Left forelimb (tissue), 1 donor: ENCODE measurements at places on chromosomes 4 and X.

DNA sequence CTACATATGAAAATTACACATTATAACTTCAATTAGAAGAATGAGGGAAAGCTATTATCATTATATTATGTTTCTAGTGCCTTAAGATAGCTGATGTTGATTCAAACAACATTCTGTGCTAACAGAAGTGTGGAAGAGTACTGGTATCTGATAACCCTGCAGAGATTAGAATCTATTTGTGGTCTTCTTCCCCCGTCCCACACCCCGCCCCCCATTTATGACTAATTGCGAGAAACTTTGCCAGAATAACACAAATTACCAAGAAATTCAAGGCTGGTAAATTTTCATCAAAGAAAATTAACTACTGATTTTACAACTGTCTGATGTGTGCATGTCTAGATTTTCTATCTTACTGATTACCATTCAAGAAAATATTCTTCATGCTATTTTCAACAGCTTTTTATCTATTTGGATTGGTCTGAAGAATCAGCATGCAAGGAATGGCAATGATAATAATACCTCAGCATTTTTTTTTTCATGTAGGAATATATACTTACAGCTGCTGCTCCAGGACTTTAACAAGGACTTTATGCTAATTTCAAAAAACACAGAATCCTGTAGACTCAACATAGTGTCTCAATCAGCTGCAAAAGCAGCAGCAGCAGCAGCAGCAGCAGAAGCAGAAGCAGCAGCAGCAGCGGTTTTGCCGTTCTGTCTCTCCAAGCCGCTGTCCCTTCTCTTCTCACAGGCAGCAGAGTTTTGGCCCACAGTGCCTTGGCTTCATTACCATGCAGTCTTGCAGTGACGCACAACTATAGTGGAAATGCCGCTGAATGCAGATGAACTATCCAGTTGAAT is 126.7 kb downstream of the FRYL start:
- no peak for DNase-seq

DNA sequence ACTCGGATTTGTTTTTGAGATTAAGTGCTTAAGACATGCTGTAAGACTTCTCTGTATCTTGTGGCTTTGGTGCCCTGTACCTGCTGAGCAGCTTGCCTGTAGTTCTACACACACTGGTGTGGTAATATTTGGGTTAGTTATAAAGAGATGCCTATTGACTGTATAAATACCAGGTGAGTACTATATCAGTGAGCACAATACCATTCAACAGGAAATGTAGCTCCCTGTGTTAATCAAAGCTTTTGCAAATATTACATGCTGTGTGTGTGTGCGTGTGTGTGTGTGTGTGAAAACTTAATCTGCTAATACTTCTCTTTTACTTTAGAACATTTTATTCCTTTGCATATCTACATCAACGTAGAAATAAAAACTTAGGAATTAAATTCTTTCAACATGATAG is 30.1 kb downstream of the MYOZ2 start:
- DNase-seq: no peak

DNA sequence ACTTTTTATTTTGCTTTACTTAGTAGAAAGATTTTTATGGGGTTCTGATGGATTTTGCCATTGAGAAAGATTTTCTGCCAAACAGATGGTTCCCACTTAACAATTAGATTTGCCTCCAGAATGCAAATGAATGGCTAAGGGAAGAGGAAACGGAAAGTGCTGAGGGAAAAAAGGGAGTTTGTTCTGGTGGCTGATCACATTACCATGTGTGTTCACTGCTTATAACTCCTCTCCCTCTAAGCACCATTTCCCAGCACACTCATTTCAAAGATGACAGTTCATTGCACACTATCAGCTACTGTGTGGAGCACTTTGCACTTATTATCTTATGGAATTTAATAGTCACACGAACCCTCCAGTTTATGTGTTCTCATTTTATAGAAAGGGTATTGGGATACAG is 68.0 kb upstream of the GRID2 start:
- no peak for DNase-seq

GRCh38 chrX:107454302-107454701 is 4.8 kb downstream of the FRMPD3 start:
- no peak for DNase-seq

- no peak for DNase-seq
Measured at GRCh38 chrX:38857736-38858523, 56.7 kb downstream of the MID1IP1 start.

DNA sequence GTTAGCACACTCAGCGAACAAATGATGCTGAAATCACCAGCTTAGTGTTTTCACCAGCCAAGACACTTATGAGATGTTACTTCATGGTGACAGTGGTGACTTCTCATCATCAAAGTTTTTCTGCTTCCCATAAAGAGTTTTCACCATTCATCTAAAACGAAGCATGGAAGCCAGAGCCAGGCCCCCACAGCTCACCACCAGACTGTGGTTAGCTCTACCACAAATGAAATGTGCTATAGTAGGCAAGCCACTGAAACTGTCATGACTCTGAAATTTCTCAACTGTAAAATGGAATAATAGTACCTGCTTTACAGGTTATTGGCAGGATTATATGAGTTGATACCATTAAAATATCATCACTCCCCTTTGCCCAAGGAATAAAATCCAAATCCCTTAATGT is 56.4 kb upstream of the HHIP start:
- no peak for DNase-seq

DNA sequence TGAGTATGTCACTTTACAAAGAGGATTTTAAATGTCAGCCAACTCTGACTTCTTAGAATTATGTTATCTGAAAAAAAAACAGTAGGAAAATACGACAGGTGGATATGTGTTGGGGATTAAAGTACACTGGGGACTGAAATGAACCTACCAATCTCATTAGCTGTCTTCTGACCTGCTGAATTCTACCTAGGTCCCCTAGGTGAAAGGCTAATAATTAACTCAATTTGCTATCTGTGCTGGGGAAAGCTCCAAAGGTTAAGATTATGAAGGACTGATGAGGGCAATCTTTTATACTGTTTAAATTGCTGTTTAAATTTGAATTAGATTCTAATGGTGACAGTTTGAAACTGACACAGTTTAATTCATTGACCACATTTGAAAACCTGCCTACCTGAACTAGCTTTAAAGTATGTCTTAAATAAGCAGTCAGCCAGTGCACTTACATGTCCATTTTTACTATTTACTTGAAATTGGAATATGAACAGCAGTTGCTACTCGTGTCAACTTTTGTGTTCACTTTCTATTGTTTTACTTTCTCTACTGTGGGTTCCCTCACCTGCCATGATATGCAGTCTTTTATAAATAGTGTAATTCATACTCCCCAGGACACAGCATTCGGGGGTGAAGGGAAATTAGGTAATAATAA is 977.3 kb downstream of the C4orf33 start:
- no peak for DNase-seq

- no peak for DNase-seq
Measured at GRCh38 chrX:105101378-105101777, 119.1 kb downstream of the TEX13A start.

- no peak for DNase-seq
Measured at GRCh38 chr4:90234916-90235547, 107.8 kb downstream of the CCSER1 start.

- no peak for DNase-seq
Measured at GRCh38 chr4:4606321-4606720, 64.5 kb upstream of the STX18 start.

- DNase-seq: no peak
Measured at GRCh38 chrX:26586570-26586969, 370.6 kb downstream of the MAGEB5 start.

DNA sequence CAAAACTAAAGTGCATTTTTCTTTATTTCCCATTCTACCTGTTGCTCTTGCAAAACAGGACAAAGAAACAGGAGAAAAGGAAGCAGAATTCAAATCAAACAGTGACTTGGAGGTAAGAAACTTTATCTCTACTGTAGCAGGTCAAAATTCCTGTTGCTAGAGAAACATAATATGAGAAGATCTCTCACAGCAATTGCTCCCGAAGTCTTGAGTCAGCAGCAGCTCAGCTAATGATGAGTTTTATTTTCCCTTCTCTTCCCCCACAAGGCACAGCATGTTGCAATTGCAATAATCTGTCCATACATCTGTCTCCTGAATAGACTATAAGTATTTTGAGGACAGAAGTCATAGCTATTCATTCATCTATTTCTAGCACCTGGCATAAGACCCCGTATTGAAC is 112.7 kb downstream of the CLNK start:
- no peak for DNase-seq

DNA sequence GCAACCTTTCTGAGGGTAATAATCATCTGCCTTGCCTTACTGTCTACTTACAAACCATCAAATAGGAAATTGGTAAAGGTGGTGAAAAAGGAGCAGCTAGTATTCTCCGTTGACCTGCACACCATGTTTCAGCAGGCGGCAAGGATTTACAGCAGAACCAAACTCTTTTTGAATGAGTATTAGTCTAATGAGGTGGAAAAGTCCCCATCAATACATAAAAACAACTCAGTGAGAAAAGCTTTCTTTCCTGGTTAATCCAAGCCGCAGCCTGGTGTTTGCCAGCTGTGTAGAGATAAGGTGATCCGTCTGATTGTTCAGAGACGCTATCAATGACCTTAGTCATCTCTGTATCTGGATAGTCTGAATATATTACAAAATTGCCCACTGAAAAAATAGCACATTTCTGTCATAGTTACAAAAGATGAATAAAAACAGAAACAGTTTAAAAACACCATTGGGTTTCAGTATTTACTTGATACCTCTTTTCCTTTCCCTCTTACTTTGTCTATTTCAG is 110.4 kb upstream of the TBC1D9 start:
- no peak for DNase-seq

DNA sequence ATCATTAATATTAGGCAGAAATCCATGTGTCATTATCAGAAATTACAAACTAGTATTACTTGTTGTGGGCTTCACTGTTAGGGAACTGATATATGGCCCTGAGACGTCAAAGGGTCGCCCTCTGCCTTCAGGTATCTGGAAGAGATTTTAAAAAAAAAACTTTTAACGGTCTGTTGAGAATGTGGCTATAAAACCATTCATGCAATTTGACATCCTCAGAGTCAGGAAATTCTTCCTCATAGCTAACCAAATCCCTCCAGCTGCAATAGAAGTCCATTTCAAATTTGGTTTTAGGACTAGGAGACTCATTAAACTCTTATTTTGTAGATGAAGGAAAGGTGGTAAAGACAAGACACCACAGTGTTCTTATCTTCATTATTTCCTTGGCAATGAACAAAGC is 194.2 kb upstream of the NOCT start:
- no peak for DNase-seq

DNA sequence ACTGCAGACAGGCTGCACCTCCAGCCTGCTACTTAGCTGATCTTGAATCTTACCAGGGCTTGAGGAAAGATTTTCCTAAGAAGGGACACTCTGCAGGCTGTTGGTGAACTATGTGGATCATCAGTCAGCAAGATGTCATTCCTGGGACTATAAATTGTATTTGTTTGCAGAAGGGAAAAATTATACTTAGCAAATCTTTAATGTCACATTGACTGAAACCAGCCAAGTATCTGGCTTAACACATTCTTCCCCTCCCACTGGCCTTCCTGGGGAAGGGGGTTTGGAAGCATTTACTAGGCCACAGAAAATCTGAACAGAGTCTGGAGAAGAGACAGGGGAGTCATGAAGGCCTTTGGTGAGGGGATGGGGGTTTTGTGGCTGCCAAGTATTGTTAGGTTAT is 156.7 kb upstream of the EOLA2 start:
- DNase-seq: no peak

GRCh38 chrX:21487832-21488231 is 113.6 kb downstream of the CNKSR2 start:
- DNase-seq: no peak

- no peak for DNase-seq
Measured at GRCh38 chrX:10615931-10616774, 4.2 kb downstream of the MID1 start.

GRCh38 chr4:3037957-3038461 is 36.3 kb downstream of the HTT-AS start:
- no peak for DNase-seq

GRCh38 chr4:123770884-123771283 is 374.3 kb downstream of the SPRY1 start:
- no peak for DNase-seq

DNA sequence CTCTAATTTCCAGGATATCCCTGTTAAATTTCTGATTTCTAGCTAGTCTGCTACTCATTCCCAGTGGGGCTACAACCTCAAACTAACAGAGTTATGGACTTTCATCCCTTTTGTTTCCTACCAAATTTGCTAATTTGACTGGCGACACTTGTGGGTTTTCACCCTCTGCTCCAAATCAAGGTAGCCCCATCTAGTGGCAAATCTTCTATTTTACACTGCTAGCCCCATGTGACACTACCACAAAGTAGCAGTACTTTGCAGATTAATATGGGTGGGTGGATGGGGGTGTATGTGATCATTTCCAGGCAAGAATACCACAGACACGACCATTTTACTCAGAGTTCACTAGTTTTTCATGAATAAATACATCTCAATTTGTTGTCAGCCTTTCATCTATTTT is 150.3 kb downstream of the MSL3 start:
- no peak for DNase-seq

- no peak for DNase-seq
Measured at GRCh38 chrX:121949041-121949760, 901.8 kb downstream of the GLUD2 start.

DNA sequence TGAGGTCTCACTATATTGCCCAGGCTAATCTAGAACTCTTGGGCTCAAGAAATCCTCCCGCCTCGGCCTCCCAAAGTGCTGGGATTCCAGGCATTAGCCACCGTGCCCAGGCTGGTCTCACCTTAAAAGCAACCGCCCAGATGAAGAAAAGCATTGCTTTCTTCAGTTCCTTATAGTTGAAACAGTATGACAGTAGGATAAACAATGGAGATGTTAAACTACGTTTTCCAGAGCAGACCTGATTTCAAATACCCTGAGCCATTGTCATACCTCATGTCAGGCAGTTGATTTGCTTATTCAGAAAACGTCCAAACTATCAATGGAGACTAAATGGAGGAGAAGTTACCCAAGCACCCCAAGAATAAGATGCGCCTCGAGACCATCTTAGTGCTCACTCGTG is 26.3 kb upstream of the TMEM131L start:
- DNase-seq: no peak

DNA sequence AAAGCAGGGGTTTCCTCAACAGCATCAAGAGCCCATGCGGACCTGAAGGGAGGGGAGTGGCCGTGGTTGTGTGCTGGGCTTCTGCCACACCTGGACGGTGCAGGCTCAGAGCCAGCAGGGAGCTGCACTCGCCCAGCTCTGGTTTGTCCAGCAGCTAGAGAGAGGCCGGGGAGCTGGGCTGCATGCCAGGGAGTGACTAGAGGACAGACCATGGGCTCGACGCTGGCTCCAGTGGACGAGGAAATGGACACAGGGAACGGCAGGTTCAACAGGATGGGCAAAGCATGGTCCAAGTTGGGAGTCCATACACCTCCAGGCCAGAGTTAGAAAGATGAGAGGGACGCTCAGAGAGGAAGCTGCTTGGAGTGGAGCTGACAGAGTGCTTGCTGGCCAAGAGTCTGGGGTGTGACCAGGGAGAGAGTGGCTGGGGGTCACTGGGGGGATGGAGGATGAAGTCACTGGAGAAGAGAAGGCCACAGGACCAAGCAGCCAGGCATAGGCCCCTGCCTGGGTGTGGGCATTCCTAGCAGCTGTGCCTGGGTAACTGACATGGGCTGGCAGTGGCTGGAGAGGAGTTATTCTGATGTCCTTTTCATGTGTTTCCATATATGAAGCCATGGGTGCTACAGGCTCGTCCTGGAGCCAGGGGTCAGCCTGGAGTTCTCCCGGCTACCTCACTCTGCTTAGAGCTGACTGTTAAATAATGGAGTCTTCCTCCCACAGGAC is 42.8 kb downstream of the HTT-AS start:
- DNase-seq: no peak

GRCh38 chrX:44943007-44943406 is 70.0 kb downstream of the KDM6A start:
- no peak for DNase-seq
